Stimulated activated CD8-positive, alpha-beta memory T cell treated with anti-CD3 and anti-CD28 coated beads, Interleukin-4, amount 100 ng/mL, for 1 hour (primary cell): ENCODE measurements at places on chromosomes 7 and 10.

GRCh38 chr7:158758586-158759244 lies 54.1 kb upstream of the NCAPG2 start:
- DNase-seq, result no peak

- no peak for DNase-seq
Measured at GRCh38 chr7:127938588-127938987, 92.6 kb downstream of the LRRC4 start.

- no peak for DNase-seq
Measured at GRCh38 chr10:117398029-117398428, 22.8 kb upstream of the PDZD8 start.

DNA sequence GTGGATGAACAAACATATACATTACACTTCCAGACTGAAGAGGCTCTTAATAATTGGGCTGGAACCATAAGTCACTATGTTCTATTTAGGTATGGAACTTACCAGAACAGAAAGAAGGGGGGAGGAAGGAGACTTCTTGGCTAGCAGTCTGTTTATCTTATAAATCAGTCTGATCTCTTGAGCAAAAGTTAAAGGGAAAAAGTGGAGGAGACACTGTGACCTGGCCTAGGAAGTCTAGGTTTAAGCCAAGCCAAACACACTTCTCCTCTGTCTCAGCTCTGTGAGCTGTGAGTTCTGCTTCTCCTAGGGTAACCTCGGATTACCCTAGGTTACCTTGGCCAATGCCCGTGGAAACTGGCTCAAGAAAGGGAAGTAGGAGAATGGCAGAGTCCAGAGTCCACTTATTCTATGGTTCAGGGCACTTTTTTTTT lies 95.2 kb downstream of the PFKFB3 start:
- DNase-seq, result no peak
